ENCODE measurements at places on chromosomes 11 and 22.

- no peak for DNase-seq
Measured at GRCh38 chr22:37052386-37053309, 1.1 kb downstream of the KCTD17 start.

DNA sequence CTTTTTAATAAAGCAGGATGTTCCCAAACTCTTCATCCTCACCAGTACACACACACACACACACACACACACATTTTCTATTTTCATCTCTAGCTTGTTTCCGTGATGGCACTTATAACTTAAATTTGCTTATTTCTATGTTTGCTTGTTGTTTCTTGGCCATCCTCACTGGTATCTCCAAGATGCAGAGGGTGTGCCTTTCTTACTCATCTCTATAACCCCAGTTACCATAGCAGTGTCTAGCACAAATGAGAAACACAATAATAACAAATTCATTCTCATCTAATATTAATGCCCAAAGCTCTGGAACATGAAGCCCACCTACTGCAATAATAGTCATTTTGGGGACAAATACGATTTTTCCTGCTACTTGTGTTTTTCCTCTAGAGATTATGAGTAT lies 156.3 kb downstream of the GRM5 start:
- DNase-seq: no peak

DNA sequence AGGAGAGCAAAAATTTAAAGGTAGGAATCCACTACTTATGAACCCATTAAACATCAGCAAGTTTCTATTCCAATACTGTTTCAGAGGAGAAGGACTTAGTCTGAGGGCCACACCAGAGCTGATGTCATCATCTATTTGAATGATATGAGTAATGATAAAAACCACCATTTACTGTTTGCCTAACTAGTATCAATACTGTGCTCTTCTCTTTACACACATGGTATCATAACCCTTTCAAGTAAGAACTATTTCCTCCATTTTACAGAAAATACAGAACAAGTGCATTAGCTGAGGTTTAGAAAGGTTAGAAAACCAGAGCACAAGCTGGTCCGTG lies 651.3 kb upstream of the KIRREL3 start:
- no peak for DNase-seq

DNA sequence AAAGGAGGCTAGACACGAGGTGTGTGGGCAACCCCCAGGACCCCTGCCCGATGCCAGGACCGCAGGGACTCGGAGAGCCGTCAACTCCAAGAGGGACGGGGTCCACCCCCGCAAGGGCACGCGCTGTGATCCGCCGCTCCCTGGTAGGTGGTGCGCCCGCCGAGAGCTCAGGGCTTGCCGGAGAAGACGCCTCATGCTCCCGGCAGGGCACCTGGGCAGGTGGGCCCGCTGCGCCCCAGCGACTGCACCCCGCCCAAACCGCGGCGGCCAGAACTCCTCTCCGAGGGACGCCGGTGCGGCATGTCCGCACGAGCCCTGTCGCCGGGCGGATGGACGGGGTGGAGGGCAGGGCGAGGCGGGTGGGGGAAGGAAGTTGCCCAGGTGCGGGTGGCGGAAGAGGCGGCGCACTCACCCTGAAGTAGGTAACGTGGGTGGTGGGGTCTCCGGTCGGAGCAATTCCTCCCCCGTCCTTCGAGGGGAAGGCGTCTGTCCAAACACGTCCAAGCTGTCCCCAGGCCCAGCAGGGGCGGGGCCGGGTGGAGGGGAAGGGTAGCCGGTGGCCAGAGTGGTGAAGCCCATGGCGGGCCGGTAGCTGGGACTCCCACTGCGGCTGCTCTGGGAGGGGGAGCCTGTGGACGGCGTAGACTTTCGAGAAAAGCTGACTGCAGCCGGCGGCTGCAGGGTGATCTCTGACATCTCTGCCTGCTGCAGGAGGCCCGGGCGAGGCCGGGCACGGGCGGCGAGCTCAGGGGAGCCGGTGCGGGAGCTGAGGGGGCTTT lies 37.2 kb downstream of the IGSF9B start:
- DNase-seq: no peak

DNA sequence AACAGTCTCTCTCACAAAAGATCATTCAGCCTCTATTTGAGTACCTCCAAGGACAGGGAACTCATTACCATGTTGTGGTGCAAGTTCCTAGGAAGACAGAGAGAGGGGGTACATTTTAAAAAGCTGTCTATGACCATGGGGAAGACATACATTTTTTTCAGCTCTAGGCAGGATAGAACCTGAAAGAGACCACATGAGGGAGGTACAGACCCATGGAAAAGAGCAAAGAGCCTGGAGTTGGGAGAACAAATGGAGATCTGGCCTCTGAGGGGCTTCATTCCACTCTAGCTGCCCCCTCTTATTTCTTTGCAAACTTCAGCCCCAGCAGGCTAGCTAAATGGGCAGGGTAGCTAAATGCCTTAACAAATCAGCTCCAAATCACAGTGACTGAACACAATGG lies 36.3 kb downstream of the KCNC1 start:
- no peak for DNase-seq

DNA sequence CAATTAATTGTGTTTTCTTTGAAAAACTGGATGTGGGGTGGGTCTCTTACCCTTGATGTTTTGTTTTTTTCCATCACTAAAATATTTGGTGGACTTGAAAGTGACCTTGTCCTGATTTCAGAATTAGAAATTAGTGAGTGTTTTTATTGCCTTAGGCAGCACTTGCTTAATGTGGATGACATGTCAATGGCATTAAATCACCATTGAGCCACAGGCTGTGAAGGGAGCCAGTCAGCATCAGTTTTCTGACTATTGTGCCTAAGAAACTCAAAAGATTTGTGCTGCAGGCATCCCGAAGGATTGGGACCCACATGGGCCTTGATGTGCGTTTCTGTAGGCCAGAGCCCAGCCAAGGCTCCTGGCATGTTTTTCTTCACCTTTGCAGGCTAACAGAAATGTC lies 53.8 kb downstream of the SWAP70 start:
- no peak for DNase-seq

GRCh38 chr11:35056391-35057093 lies 82.4 kb upstream of the CD44 start:
- no peak for DNase-seq

DNA sequence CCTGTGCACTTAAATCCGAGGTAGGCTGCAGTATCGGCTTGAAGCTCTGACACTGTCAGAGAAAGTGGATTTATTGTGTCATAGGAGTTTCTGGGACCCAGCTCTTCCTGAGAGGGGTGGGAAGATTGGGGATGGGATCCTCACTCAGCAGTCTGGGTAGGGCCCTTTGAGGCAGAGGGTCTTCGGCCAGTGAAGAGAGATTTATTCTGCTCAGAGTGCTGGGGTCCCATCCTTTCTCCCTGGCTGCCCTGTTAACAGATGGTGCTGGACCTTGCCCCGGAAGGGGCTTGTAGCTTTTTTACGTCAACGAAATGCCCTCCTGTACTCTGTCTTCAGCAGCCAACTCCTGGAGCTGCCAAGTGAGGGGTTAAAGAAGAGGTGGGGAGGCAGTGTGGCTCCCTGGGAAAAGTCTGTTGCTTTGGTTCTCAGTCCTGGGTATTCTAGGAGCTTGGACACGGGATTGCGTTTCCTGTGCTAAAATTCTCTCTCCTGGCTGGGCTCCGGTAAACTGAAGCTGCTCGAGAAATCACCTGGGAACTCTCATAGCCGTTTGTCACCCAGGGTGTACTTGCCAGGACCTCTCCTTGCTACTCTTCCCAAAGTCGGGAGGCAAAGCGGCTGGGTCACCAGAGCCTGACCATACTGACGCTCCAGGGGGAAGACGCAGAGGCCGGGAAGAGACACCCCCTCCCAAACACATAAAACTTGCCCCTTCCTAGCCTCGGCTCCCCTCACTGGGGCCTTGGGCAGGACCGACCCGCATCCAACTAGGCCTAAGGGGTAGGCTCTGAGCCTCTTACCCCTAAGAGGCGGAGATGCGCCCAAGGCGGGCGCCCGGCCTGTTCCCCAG lies 806 bp upstream of the SMDT1 start:
- no peak for DNase-seq

DNA sequence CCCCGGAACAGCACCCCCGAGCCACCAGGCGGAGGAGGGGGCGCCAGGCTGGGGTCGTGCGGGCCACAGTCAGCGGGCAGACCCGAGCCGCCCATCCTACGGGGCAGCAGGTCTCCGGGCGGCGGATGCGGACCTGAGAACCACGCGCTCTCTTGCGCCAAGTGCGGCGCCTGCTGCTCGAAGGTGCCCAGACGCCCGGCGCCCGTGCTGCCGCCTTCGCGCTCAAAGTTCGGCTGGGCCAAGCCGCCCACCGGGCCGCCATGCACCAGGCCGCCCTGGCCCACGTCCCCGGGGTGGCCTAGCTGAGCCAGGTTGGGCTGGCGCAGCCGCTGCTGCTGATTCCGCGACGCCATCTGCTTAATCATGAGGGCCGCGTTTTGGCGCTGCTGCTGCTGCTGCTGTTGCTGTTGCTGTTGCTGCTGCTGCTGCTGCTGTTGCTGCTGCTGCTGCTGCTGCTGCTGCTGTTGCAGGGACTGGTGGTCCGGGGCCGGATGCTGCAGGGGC lies 3.0 kb downstream of the MN1 start:
- DNase-seq: no peak

DNA sequence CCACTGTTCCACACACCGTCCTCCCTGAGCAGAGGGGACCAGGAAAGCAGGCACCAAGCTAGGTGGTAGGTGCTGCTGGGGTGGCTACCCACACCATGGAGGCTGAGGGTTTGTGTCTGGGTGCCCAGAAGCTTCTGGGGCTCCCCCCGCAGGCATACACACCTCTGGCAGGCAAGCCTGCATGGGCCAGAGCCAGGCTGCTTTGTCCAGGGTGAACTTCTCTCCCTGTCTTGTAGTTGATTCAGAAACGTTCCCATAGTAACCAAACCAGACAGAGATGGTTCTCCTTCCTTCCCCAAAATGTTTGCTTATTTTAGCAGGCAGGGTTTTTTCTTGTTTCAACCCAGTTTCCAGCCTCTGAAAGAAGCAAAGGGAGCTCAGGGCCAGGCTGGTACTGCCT lies 40.9 kb upstream of the SUSD2 start:
- no peak for DNase-seq

Measured in NCI-H226 (cell line).